ENCODE measurements at places on chromosomes 11 and 22.

DNA sequence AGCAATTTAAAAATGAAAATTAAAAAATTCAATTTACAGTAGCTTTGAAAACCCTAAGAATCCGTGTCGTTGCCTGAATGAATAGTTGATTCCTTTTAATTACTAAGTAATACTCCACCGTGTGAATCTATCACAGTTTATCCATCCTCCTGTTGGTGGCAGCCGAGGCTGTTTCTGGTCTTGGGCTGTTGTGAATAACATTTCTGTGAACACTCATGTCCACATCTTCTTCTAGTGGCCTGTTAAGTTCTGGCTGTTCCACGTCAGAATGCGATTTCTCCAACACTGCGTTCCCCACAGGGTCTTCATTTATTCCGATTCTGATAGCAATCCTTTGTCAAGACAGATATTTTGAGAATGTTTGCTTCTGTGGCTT lies 223.0 kb downstream of the TBC1D22A start:
- no peak for DNase-seq

DNA sequence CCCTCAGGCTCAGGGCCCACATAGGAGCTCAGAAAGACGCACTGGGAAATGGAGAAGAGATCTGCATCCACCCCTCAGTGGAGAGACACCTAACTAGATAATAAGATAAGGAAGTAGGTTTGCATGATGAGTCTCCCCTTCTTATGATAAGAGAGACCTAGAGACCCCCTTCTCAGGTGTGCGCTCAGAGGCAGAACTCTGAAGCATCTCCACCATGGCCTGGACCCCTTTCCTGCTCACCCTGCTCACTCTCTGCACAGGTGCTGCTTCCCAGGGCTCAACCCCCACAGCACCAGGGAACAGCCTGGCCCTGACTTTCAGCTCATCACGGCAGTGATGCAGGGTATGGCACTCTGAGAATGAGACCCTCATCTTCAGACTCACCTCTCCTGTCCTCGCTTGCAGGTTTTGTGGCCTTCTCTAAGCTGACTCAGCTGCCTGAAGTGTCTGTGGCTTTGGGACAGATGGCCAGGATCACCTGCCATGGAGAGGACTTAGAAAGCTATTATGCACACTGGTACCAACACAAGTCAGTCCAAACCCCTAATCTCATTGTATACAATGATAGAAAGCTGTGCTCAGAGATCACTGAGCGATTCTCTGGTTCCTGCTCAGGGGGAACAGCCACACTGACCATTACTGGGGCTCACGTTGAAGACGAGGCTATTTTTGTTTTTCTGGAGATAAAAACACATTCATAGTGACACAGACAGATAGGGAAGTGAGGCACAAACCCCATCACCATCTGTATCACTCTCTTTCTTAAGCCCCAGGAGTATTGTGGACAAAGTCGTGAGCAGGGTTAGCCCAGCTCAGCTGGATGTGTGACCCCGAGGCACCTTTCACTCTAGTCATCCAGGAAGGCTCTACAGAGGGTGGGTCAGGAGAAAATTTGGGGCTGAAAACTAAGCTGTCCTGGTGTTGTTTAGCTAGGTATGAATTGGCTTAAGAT lies 29.7 kb upstream of the IGLL5 start:
- no peak for DNase-seq

GRCh38 chr11:26011474-26011873 lies 320.5 kb upstream of the ANO3 start:
- DNase-seq = no peak

- no peak for DNase-seq
Measured at GRCh38 chr11:21289686-21290085, 620.3 kb downstream of the NELL1 start.

DNA sequence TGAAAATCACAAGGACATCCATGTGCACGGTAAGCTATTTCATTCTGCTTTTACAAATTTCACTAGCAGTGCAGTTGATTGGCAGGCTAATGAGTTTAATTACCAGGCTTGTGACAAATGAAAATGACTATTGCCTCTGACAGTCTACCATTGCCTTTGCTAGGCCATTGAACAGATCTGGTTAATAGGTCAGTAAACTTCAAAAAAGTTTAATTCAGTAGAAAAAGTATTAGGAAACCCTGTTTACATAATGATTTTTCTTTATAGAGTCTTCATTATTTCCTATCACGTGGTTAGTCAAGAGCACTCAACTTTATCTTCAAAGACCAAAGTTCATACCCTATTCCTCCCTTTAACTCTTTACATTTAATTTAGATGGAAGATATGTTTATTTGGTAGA lies 77.0 kb downstream of the PRMT3 start:
- DNase-seq = no peak

DNA sequence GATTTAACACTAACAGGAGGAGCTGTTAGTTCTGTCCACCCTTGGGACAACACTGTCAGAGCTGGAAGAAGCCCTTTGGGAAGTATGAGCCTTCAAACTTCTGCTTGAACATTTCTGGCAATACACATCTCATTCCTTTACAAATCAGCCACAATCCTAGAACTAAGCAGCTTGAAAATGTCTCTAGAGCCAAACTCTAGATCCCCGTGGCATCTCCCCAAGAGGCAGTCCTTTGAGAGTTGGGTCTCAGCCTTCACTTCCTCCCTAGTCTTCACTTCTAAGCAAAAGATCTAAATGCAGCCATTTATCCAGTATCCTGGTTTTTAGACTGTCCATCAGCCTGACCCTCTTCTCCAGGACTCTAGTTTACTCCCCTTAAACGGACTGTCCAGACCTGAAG lies 26.9 kb downstream of the ARFGAP2 start:
- no peak for DNase-seq

DNA sequence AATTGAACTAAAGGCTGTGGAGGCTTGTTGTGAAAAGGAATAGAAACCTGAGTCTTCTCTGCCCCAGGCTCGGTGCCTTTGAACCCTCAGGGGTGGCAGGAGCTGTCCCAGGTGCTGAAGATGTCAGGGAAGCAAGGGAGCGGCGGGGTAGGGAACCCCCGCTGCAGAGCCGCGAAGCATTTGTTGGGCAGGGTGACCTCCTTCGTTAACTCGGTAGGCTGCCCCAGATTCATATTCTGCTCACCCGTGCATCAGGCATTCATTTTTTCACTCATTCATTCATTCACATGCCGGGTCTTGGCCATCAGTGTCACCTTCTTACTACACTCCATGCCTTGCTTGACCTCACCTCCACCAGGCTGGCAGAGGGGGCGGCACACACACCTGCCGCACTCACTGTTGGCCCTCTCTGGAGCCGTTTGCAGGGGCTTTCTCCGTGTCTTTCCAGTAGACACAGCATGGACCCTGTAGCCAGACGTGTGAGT lies 618.9 kb downstream of the BRD1 start:
- no peak for DNase-seq

- no peak for DNase-seq
Measured at GRCh38 chr11:2801711-2802388, 83.7 kb downstream of the CDKN1C start.

GRCh38 chr11:74050465-74050864 lies 41.6 kb upstream of the UCP3 start:
- no peak for DNase-seq

DNA sequence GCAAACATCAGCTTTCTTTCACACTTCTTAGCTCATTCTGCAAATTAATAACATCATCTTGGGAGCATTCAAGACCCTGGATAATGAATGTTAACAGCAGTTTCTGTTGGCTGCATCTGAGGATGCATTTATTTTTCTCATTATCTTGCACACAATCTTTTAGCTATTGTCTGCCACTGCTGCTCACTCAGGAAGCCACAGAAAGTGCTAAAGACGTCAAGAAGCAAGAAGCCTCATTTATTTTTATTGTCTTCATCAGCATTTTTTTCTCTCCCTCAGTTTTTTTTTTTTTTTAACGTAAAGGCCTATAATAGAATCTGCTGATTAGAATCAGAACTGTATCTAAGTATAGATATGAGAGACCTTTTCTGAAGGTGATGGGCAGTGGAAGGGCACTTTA lies 1339.4 kb downstream of the FAM181B start:
- DNase-seq = no peak

- DNase-seq = no peak
Measured at GRCh38 chr22:46064966-46065666, 85.2 kb upstream of the PPARA start.

DNA sequence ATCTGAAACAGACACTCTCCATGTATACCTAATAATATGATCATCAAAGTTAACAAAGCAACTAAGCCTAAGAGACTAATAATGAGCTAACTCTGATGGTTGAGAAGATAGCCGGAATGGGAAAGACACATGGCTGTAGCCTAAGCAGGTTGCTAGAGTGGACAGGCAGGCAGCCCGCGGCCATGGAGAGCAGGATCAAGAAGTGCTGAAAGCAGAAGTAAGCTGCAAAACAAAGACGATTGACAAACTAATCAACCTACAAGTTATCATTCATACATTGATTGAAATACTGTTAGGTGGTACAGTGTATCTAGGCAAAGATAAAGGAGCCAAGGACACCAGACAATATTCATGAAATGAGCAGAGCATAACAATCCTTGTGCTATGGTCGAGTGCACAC lies 29.3 kb downstream of the SLN start:
- no peak for DNase-seq
